ENCODE measurements at places on chromosomes 6 and 20. TPM values are rescaled to one million over a fixed set of nuclear protein-coding genes. Genes with fewer than 3 reads are reported as not detected.

GRCh38 chr6:15518057-15518456, 144.8 kb downstream of the DTNBP1 start:
- no peak overlapping the region for H3K4me3 ChIP-seq
- no peak overlapping the region for H3K27ac ChIP-seq
- H3K27me3 ChIP-seq = no peaks in the 10 kb centered on the region
- no peak for DNase-seq

DNA sequence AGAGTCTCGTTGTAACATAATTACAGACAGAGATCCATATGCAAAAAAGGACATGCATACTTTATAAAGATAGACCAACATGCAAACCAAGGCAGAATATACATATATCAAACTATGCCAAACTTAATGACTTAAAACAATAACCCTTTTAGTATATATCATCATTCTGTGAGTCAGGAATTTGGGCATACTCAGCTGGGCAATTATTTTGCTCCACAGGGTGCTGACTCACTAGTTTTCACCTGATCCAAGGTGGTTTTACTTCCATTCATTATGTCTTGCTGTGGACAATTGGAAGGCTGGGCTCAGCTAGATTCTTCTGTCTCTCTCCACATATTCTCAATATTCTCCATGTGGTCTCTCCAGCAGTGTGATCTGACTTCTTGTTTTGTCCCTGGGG, 41.2 kb upstream of the RNF146 start:
- no peak overlapping the region for H3K27ac ChIP-seq
- no peaks in the 10 kb centered on the region for H3K36me3 ChIP-seq
- no peaks in the 10 kb centered on the region for H3K4me1 ChIP-seq
- no peak overlapping the region for H3K4me3 ChIP-seq
- H3K27me3 ChIP-seq = no peaks in the 10 kb centered on the region

DNA sequence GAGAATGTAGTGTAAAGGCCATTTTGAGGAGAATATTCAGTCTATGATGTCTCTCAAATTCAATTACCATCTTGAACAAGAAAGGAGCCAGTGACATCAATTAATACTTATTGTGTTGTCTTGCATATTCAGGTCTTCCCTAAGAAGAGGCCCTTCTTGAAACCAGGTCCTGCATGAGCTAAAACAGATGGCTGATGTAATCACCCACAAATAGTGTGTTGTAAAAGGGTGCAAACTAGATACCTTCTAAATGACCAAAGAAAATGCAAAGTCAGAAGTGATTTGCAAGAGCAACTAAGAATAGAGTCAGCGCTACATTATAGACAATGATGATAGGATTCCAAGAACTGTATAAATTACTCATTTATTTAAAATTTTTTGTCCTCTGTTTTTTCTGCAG, 97.0 kb downstream of the BTBD3 start:
- DNase-seq = no peak
- no peak overlapping the region for H3K4me3 ChIP-seq
- peaks cover 2% of the 10 kb centered on the region for H3K27me3 ChIP-seq
- no peaks in the 10 kb centered on the region for H3K36me3 ChIP-seq
- H3K27ac ChIP-seq = no peak overlapping the region

Gene MCUR1
- 39.0 TPM for total RNA-seq

Gene MYCT1
- not detected for total RNA-seq

Gene C6orf132
- 0.40 TPM for total RNA-seq

GRCh38 chr20:10476319-10476724, 41.2 kb downstream of the SLX4IP start:
- H3K27me3 ChIP-seq = no peaks in the 10 kb centered on the region
- peaks cover 5% of the 10 kb centered on the region for H3K4me1 ChIP-seq
- no peak for DNase-seq

GRCh38 chr6:33156964-33157363, 35.3 kb downstream of the COL11A2 start:
- no peak for DNase-seq
- no peaks in the 10 kb centered on the region for H3K36me3 ChIP-seq
- no peak overlapping the region for H3K27ac ChIP-seq
- H3K4me3 ChIP-seq = no peak overlapping the region
- peaks cover 15% of the 10 kb centered on the region for H3K27me3 ChIP-seq

DNA sequence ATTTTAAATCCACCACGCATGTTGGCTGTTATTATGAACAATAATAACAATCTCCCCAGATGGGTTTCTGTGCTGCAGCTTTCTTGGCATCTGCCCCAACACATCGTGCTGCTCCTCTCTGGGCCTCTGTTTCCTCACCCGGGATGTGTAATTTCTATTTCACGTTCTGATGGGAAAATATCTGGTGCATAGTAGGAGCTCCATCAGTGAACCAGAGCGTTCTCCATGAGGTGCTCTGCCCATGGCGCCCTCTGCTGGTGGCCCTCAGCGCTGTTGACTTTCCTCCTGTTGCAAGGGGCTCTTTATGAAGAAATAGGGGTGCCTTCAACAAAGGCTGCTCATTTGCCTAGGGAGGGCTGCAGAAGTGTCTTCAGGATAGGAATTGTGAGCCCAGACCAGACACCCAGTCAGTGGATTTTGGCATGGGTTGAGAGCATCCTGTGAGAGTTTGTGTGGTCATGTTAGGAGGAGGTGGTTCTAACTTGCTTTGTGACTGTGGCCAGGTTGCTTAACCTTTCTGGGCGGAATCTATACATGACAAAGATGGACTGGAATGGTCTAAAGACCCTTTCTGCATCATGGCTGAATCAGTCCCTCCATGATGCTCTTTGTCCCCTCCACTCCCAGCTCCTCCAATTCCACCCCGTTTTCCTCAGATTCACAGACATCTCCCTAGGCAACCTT, 8.1 kb downstream of the SCRT2 start:
- H3K27ac ChIP-seq = no peak overlapping the region
- peak; percentile 89 for DNase-seq
- no peak overlapping the region for H3K4me3 ChIP-seq
- H3K27me3 ChIP-seq = peaks cover 54% of the 10 kb centered on the region
- peaks cover 7% of the 10 kb centered on the region for H3K4me1 ChIP-seq
- no peaks in the 10 kb centered on the region for H3K36me3 ChIP-seq

Gene LAMA2
- total RNA-seq = 0.64 TPM

Gene RBPJL
- total RNA-seq = not detected

DNA sequence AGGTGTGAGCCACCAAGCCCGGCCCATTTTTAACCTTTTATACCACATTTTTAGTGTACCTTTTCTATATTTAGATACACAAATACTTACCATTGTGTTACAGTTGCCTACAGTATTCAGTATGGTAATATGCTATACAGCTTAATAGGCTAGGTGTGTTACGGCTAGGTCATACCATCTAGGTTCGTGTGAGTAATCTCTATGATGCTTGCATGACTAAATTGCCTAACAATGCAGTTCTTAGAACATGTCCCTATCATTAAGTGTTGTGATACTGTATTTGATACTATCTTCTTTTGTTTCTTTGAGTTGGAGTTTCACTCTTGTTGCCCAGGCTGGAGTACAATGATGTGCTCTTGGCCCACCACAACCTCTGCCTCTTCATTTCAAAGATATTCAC, 387.7 kb upstream of the SASH1 start:
- no peaks in the 10 kb centered on the region for H3K4me1 ChIP-seq
- H3K4me3 ChIP-seq = no peak overlapping the region
- no peak overlapping the region for H3K27ac ChIP-seq
- H3K27me3 ChIP-seq = no peaks in the 10 kb centered on the region

- DNase-seq = no peak
- H3K27me3 ChIP-seq = no peaks in the 10 kb centered on the region
- no peak overlapping the region for H3K27ac ChIP-seq
- H3K36me3 ChIP-seq = no peaks in the 10 kb centered on the region
Measured at GRCh38 chr20:61588411-61589385, 336.6 kb downstream of the CDH4 start.

Gene ACTL10
- total RNA-seq = 3.7 TPM

Gene NKAIN2
- not detected for total RNA-seq

DNA sequence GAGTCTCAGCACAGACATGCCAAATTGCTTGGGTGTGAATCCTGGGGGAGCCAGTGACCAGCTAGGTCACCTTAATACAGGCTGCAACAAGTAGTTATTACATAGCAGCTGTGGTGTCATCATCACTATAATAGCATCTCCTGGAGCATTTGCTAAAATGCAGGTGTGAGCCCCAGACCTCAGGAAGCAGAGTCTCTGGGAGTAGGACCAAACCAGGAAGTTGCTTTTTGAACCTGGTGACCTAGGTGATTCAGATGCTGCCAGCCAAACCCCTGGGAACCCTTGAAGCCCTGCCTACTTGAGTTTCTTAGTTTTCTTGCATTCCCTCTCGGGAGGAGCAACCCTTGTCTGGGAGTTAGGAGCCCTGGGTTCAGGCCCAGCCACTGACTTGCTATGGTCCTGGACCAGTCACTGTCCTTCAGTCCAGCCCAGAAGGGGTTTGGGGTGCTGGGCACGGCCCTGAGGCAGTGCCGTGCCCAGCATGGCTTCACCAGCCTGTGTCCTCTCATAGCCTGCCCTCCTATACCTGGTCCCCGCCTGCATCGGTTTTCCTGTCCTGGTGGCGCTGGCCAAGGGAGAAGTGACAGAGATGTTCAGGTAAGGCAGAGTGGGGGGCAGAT, 39.3 kb upstream of the ID1 start:
- no peak overlapping the region for H3K4me3 ChIP-seq
- H3K36me3 ChIP-seq = peaks cover 54% of the 10 kb centered on the region
- peak; percentile 54 for DNase-seq
- peaks cover 8% of the 10 kb centered on the region for H3K4me1 ChIP-seq

GRCh38 chr6:95879856-95880255, 135.9 kb upstream of the FUT9 start:
- DNase-seq = no peak
- no peak overlapping the region for H3K27ac ChIP-seq
- H3K4me1 ChIP-seq = no peaks in the 10 kb centered on the region
- H3K4me3 ChIP-seq = no peak overlapping the region
- no peaks in the 10 kb centered on the region for H3K27me3 ChIP-seq

- H3K27me3 ChIP-seq = peaks cover 9% of the 10 kb centered on the region
- no peak overlapping the region for H3K4me3 ChIP-seq
- DNase-seq = no peak
Measured at GRCh38 chr20:17714597-17714996, 14.8 kb downstream of the BANF2 start.
